Hematopoietic multipotent progenitor cell treated with erythropoietin and hydrocortisone succinate and interleukin-3 and kit ligand, for 17 days (in vitro differentiated cells): ENCODE measurements at places on chromosomes 16 and 17.
A peak's percentile ranks its signal among the peaks of the same experiment; 100 is the strongest.

- DNase-seq, result no peak
These were observed 27.0 kb downstream of the RMI2 start for GRCh38 chr16:11372073-11372828.

- DNase-seq, result peak; percentile 58
These were observed 32.7 kb downstream of the BMERB1 start for GRCh38 chr16:15466886-15467781.

DNA sequence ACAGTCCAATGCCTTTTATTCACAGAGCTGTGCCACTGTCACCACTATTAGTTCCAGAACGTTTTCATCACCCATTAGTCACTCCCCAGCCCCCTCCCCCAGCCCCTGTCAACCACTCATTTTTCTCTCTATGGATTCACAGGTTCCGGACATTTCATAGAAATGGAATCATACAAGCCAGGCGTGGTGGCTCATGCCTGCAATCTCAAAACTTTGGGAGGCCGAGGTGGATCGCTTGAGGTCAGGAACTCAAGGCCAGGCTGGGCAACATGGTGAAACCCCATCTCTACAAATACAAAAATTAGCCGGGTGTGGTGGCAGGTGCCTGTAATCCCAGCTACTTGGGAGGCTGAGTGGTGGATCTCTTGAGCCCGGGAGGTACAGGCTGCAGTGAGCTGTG, 759 bp upstream of the PAM16 start:
- DNase-seq, result no peak

DNA sequence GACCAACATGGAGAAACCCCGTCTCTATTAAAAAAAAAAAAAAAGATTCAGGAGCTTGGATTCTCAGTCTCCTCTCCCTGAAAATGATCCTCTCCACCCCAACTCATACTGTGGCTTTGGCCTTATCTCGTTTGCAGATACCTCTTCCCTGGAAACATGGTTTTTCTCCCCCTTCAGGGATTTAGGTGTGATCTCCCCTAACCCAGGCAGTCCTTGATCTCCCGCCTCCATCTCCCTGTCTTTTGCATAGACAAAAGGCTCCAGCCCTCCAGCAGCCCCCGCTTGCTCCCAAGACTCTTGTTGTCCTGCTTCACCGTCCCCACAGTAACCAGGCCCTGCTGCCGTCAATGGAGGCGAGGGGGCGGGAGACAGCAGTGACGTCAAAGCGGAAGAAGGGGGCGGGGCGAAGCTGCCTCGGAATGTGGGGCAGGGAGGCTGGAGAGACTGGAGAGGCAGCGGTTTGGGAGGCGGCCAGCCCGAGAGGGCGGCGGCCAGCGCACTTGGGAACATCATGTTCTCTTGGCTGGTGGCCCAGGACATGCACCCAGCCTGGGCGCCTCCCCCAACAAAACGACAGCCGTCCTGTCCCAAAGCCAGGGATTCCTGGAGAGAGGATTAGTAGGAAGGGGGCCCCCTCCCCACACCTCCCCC, 1.9 kb upstream of the PER1 start:
- peak; percentile 98 for DNase-seq

GRCh38 chr17:3771140-3771539, 29.8 kb downstream of the ITGAE start:
- no peak for DNase-seq

DNA sequence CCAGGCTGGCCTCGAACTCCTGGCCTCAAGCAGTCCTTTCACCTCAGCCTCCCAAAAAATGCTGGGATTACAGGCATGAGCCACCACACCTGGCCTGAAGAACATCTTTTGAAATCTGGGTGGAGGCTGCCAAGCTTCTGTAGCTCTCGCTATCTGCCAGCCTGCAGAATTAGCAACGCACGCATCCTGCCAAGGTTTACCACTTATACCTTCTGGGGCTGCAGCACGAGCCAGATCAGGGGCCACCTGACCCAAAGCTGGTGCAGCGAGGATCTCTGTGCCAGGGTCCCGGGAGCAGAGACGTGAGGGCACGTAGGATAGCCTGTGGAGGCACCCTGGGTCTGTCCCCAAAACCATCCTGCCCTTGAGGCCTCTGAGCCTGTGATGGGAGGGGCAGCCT, 22.2 kb downstream of the SLC38A8 start:
- no peak for DNase-seq

DNA sequence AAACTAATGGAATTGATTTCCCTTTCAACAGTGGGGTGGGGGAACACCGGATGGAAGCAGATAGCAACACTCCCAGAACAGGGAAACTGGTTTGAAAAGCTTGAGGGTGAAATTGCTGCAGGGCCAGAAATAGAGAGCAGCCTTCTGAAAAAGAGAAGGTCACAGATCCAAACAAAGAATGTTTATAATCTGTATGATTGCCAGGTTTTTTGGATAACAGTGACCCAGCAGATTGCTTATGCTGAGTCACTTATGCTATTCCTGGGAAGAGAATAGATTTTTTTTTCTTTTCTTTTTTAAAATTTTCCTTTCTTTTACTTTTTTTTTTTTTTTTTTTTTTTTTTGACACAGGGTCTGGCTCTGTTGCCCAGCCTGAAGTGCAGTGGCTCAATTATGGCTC, 641.3 kb downstream of the KCNJ2 start:
- no peak for DNase-seq

GRCh38 chr16:1311738-1312466, 2.5 kb downstream of the UBE2I start:
- DNase-seq, result no peak

DNA sequence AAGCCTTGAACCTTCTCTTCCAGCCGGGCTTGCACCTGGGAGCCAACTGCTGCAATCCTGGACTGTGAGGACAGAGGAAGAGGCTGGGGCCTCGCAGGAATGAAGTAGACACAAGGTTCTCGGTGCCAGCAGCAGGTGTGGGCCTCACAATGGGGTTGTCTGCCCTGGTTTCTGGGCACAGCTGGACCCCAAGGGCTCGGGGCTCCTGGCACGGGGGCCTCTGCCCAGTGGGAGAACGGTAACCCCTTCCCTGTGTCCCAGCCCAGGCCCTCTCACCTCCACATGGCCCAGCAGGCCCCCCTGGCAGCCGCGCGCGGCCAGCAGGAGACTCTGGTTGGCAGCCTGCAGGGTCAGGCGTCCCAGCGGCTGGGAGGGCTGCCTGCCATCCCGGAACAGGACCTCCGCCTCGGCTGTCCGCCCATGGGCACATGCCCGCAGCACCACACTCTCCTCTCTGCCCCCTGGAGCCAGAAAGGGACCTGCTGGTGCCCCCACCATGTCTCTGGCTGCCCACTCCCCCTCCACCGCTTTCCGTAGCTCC, 46.9 kb downstream of the RMI2 start:
- DNase-seq, result no peak

DNA sequence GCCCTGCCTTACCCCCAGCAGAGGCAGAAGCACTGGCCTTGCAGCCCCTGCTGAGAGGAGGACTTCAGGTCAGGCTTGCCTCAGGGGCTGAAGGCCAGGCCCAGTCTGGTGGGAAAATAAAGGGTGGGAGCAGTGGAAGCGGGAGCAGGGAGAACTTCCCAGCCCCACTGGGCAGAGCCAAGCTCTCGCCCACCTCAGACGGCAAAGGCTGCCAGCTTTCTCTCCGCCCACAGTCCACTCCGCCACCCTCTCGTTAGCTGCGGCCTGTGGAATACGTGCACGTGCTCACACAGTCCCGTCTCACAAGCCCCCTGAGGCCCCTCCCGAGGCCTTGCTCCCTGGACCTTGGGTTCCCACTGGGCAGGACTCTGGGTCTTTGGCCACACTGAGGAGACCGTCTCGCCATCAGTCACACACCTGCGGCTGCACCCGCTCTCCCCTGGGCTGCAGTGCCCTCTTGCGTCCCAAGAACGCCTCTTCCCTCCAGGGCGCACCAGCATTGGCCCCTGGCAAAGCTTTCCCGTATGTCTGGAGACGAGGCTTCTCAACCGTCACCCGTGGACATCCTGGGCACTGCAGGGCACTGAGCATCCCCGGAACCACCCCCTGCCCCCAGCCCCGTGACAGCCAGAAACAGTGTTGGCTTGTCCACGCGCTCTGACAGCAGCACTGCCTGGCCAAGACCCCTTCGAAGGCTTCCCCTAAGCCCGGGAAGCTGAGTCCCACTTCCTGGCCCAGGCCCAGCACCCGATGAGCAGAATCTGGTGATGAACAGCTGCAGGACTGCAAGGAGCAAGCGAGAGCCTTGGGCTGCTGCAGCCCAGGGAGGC, 8.3 kb downstream of the MRPL28 start:
- peak; percentile 79 for DNase-seq

- DNase-seq, result no peak
These were observed 36.5 kb upstream of the EFCAB3 start for GRCh38 chr17:62343764-62344270.

GRCh38 chr17:17139972-17140589, 66.1 kb downstream of the PLD6 start:
- no peak for DNase-seq

DNA sequence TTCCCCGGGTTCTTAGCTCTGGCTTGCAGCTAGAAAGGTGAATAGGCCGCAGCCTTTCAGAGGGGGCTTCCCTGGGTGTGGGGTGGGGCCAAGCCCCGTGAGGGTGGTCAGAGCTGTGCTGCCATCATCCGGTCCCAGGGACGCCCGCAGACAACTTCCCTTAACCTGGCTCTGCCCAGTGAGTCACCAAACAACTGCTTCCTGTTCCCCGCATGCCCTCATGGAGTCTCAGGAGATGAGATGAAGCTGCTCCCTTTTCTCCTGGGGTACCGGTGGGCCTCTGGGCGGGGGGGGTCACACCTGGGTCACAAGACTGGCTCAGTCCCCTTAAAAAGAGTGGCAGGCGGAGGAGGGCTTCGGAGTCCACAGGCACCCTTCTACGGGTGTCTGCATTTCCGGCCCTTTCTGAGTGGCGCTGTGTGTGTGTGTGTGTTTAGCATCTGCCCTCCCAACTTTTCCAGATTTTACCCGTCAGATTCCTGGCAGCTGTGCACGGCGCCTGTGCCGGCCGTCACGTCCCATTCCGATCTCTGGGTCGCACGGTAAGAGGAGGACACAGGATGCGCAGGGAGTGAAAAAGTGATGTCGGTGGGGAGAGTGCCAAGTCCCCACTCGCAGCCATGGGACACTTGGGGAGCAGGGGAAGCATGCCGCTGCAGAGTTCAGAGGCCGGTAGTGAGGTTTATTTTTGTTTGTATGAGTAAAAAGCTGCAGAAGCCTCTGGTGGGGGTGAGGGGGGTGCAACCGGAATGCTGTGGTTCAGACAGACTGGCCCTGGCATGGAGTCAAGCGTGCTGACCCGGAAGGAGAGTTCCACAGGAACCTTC, 16.8 kb downstream of the HIC1 start:
- no peak for DNase-seq

DNA sequence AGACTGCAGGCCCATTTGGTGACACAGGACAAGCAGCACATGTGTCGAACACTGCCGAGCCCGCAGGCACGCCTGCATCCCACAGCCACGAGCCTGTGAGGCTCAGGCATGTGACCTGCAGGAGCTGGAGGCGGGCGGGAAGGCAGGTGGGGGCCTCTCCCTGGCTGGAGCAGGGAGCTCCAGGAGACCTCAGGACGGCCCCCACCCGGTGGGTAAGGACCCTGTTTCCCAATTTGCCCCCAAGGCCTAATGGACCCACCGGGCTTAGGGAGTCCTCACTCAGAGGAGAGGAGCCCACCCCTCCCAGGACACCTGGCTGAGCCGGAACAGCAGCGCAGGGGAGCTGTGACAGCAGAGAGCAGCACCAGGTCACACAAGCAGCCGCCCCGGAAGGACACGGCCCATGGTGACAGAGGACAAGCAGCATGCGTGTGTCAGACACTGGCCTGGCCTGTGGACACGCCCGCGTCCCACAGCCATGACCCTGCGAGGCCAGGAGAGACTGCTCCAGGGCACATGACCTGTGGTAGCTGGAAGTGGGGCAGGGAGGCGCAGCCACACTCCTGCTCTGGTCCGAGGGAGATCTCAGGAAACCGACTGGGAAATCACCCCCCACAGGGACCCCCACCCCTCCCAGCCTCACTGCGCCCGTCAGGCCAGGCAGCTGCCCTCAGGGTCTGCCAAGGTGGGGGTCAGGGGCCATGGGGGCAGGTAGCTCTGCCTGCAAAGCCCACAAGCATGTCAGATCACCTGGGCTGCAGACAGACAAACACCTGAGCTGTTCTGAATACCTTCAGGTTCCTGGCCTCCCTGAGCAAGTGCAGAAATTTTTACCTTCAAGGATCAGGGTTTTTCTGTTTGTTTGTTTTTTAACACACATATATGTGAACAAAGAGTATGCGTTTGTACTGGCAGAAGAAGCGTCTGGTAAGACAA, 2.4 kb downstream of the SPSB3 start:
- no peak for DNase-seq

DNA sequence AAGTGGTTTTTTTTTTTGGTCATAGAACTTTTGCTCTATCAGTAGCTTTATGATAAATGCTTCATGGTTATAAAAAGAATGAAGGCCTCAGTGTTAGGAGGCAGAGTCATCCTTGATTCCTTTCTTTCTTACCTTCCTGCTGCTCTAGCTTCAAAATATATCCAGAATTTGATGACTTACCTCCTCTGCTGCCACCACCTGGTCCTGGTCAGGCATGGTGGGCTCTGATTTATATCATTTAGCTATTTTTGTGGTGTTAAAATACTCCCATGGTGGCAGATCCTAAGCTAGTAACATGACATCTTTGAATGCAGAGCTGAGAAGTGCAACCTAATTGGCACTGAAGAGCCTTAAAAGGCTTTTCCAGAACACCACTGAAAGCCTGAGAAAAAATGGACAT, 508.8 kb upstream of the CDH8 start:
- no peak for DNase-seq

GRCh38 chr17:31469959-31470358, 78.5 kb downstream of the RAB11FIP4 start:
- no peak for DNase-seq

GRCh38 chr16:54112451-54113206, 174.0 kb downstream of the IRX3 start:
- DNase-seq, result no peak

- DNase-seq, result no peak
These were observed 211.8 kb downstream of the SNX29 start for GRCh38 chr16:12188061-12188934.

- no peak for DNase-seq
These were observed 754 bp upstream of the SLFN11 start for GRCh38 chr17:35373984-35374765.

- peak; percentile 67 for DNase-seq
These were observed 59.8 kb upstream of the ARL4D start for GRCh38 chr17:43338886-43339516.

DNA sequence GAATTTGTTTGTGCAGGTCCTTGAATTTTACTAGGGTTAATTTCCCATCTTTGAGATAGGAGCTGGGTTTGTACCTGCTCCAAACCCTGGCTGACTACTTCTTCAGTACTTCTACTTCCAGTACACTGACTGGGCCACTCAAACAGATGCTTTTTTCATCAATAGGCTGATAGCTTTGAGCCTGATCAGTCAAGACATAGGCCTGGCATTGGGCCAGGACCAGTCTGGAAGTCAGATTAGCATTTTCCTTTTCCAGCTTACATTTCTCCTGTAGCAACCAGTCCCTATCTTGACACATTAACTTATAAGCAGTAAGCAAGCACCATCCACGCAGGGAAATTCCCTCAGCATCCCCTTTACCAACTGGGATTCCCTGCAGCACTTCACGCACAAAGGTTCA, 7.5 kb upstream of the TMEM101 start:
- no peak for DNase-seq

GRCh38 chr17:49548506-49549310, 27.0 kb upstream of the NXPH3 start:
- no peak for DNase-seq

- DNase-seq, result no peak
These were observed 22.8 kb downstream of the ENGASE start for GRCh38 chr17:79097226-79098055.
